A549 (cell line): ENCODE measurements at places on chromosomes 7 and 10. TPM values are rescaled to one million over a fixed set of nuclear protein-coding genes. Genes with fewer than 3 reads are reported as not detected.

DNA sequence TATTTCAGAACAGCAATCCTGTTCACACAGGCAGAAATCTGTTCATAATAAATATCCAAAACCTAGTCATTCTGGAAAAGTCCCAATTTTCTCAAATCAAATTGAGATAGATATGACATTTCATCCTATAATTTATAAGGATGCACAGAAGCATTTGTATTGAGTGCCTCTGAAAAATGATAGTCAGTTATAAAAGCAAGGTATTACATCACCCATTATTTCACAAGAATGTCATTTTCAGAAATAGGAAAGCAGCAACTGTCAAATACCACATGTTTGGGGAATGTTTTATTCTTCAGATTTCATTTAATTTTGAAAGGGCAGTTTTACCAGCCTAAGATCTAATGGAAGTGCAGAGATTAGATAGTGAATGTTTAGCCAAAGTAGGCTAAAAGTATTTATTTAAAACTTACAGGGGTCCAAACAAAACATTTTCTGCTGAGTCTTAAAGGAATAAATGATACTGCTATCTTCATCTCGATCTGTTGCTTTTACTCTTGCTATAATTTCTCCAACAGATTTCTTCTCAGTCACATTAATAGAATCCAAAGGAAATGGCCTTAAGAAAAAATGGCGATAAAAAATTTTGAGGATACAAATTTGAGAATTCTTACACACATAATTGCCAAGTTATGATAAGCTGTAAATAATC lies 185.8 kb downstream of the HGF start:
- DNase-seq, result no peak

GRCh38 chr7:47352394-47352968 lies 229.4 kb downstream of the TNS3 start:
- no peak for DNase-seq

DNA sequence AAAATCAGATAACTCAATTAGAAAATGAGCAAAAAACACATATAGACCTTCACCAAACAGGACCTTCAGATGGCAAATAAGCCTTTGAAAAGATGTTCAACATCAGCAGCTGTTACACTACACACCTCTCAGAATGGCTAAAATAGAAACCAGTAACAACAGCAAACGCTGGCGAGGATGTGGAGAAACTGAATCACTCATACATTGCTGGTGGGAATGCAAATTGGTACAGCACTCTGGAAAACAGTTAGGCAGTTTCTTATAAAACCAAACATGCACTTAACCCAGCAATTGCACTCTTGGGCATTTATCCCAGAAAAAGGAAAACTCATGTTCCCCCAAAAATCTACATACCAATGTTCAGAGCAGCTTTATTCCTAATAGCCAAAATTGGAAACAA lies 37.7 kb upstream of the SMARCD3 start:
- DNase-seq, result no peak

Gene HOXA3
- polyA plus RNA-seq, result 5.8 to 11.4 TPM (median 8.7 TPM) in 3 replicates

Gene CNNM1
- 12.5 to 17.7 TPM (median 17.5 TPM) in 3 replicates for polyA plus RNA-seq

Gene NODAL
- not detected in 3 replicates for polyA plus RNA-seq
